ENCODE measurements at places on chromosomes 13 and 19.

DNA sequence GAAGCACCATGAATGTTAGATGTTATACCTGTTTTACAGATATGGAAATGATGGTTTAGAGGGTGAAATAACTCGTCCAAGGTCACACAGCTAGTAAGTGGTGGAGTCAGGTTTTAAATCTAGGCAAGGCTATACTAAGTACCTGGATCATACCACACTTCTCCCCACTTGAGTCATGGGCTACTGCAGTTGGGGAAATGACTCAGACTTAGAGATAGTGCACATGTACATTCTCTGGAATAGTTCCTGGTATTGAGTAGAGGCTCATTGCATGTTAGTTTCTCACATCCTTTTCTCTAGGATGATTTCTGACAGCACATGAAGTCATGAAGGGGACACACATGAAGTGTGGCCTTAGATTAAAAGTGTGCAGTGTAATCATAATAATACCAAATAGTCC lies 76.2 kb upstream of the TNFSF11 start:
- no peak for DNase-seq

DNA sequence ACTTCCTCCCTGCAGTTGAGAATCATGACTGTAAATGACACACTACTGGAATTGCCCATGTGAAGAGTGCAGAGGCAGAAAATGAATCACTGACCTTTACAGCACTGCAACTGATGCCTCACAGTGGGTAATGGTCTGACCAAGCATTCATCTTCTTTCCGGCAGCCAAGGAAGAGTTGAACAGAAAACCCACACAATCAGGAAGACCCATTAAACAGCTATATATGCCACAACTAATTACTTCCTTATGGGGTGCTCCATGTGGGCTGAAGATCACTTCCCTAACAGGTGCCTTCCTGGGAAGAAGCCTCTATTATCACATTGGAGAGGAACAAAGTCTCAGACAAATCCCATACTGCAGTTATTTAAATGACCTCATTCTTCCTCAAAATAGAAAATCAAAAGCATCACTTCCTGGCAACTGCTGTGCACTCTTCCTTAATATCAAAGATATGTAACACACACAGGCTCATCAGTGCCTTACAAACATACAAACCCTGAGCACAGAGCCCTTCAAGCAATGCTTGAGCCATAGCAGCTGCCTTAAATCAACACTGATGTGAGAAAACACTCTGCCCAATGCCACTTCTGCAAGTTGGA lies 45.8 kb downstream of the RUBCNL start:
- no peak for DNase-seq

- DNase-seq, result no peak
These were observed 10.6 kb downstream of the URI1 start for GRCh38 chr19:29952646-29953045.

GRCh38 chr19:19259741-19260140 lies 13.4 kb downstream of the TM6SF2 start:
- no peak for DNase-seq

- DNase-seq, result no peak
These were observed 12.4 kb downstream of the CILP2 start for GRCh38 chr19:19550485-19550929.

DNA sequence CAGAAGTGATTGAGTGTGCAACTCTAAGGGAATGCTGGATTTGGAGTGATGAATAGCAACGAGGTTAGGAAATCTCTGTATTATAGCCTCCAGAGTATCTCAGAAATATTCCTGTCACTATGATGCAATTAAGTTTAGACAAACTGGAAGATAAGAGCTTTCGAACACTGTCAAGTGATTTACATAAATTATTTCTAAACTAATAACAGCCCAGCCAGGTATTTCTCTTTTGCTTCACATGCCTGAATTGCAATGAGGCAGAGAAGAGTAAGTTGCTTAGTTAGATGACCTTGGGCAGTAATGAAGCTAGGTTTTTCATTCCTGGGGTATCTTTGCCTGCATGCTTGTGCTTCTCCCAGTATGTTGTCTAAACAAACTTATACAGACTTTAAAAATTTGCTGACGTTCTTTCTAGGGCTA lies 134.5 kb downstream of the LMO7 start:
- DNase-seq, result no peak

DNA sequence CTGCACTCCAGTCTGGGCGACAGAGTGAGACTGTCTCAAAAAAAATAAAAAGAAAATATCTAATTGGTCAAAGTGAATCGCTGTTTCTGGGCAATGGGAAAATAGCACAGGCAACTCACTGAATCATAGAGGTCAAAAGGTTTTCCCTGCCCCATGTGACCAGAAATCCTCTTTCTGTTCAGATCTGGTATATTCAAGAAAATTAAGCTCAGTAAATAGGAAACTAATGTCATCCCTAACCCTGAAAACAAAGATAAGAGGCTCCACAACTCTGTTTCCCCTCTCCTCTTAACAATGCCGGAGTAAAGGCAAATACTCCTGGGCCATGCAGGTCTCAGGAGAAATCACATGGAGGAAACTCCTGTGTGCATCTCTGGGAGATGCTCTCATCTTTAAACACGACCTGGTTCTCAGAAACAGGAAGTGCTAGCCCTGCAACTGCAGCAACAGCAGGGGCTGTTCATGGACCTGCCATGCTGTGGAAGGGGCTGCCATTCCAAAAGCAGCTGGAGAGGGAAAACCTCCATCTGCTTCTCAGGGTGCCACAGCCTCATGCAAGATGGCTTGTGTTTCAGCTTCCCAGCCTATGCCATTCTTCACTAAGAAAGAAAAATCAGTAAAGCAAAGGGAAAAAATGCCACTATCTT lies 47.5 kb upstream of the SLC7A9 start:
- DNase-seq, result no peak

DNA sequence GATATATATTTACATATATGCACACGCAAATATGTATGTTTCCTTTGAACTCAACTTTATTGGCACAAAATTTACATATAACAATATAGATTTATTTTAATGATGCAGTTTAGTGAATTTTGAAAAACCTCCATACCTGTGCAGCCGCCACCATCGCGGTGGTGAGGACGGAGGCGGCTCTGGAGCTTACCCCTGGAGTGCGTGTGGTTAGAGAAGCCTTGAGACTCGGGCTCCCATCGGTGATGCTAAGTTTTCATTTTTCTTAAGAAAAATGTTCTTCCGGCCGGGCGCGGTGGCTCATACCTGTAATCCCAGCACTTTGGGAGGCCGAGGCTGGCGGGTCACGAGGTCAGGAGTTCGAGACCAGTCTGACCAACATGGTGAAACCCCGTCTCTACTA lies 31.8 kb downstream of the GJA3 start:
- DNase-seq, result no peak

- DNase-seq, result no peak
These were observed 23.8 kb upstream of the SMIM17 start for GRCh38 chr19:56619121-56619520.

GRCh38 chr13:80101040-80101439 lies 239.9 kb downstream of the SPRY2 start:
- DNase-seq, result no peak

GRCh38 chr13:100835695-100836094 lies 161.1 kb upstream of the TMTC4 start:
- DNase-seq, result no peak

GRCh38 chr13:26380930-26381329 lies 127.0 kb downstream of the CDK8 start:
- no peak for DNase-seq

GRCh38 chr13:50948601-50949000 lies 39.0 kb downstream of the RNASEH2B start:
- DNase-seq, result no peak

DNA sequence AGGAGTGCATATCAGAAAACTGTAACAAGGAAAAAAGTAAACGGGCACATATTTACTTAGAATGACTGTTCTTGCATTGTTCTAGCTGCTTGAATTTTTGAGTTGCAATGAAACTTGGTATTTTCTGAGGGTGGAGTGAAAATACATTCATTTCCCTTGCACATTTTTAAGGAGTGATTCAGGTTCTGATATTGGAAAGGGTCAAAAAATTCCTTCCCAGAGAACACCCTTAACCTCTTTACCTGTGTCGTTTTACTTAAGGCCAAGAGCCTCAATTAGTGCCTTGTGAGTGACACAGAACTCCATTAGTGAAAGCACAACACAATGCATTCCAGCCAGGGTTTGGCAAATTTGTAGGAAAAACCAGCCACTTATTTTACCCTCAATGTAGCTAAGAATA lies 2.3 kb downstream of the ITGBL1 start:
- DNase-seq, result no peak

- DNase-seq, result no peak
These were observed 1792.7 kb upstream of the MIR17HG start for GRCh38 chr13:89554801-89555200.

DNA sequence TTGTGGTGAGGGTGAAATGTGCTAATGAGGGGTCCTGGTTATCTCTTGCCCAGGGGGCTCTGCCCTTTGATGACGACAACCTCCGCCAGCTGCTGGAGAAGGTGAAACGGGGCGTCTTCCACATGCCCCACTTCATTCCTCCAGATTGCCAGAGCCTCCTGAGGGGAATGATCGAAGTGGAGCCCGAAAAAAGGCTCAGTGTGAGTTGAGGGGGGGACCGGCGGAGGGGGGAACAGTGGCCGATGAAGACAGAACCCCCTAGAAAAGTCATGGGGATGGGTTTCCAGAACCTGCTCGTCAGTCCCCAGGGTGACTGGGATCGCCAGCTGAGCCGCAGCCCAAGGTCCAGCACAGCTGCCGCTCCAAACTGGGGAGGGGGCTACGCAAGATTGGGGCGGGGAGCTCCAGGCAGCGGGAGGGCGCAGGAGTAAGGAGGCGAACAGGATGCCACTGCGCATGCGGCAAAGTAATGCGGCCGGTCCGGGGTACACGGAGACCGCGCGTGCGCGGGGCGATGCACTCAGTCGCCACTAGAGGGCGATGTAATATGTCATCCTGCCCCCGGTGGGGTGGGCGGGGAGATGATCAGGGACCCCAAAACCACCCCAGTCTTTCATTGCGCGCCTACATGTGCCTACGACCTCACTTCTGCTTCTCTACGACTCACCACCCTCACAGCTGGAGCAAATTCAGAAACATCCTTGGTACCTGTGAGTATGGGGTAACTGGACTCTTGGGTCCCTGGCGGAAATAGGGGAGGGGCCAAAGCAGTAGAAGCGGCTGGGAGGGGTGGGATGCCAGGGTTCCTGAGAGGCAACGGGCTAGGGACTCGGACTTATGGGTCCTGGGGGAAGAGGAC lies 17.9 kb downstream of the BRSK1 start:
- peak; percentile 97 for DNase-seq

DNA sequence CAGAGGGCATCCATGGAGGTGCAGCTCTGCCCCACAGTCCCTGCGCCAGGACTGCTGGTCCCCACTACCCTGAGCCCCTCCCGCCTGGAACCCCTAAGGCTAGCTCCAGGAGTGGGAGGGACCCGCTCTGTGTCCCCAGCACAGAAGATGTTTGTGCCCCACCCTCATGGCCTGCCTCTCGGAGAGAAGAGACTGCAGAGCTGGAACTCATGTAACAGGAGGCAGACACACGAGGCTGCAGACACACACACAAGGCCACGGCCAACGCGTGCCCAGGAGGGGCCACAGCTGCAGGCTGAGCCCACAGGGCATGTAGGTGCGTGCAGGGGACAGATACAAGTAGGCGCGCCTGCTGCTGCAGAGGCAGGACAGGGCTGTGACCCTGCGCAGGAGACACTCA lies 10.4 kb upstream of the TMEM86B start:
- no peak for DNase-seq

DNA sequence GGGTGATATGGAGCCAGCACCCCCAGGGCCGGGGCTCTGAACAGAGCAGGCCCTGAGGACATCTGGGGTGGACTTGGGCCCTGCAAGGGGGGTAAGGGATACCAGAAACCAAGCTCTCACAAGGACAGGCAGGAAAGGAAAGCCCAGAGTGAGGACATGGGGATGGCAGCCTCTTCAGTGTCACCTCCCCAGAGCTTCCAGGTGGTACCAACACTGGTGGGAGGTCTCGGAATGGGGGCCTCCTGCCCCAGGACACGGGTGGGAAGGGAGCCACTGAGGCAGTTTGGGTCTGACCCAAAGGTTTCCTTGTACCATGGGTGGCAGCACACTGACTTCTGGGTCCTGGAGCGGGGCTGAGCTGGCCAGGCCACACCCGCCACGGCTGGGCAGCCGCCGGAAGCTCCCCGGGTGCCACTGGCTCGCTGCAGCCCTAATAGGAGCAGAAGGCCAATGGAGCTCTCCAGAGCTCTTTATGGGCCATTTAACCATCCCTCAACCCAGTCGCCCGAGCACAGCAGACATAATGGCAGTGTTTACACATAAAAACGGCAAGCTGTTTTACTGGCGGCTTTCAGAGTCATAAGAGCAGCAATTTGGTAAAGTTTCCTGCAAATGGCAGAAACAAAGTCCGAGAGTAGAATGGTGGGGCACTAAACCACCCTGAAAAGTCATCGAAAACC lies 59.3 kb downstream of the PEPD start:
- DNase-seq, result no peak

- no peak for DNase-seq
These were observed 20.1 kb upstream of the USE1 start for GRCh38 chr19:17195106-17195505.

- DNase-seq, result no peak
These were observed 2.5 kb downstream of the SLC35E1 start for GRCh38 chr19:16569609-16570320.

- no peak for DNase-seq
These were observed 89.3 kb downstream of the DIAPH3 start for GRCh38 chr13:60074397-60074796.

GRCh38 chr13:62014299-62014698 lies 598.6 kb upstream of the PCDH20 start:
- no peak for DNase-seq

- DNase-seq, result peak; percentile 71
These were observed 714 bp downstream of the NDFIP2 start for GRCh38 chr13:79481685-79482052.

DNA sequence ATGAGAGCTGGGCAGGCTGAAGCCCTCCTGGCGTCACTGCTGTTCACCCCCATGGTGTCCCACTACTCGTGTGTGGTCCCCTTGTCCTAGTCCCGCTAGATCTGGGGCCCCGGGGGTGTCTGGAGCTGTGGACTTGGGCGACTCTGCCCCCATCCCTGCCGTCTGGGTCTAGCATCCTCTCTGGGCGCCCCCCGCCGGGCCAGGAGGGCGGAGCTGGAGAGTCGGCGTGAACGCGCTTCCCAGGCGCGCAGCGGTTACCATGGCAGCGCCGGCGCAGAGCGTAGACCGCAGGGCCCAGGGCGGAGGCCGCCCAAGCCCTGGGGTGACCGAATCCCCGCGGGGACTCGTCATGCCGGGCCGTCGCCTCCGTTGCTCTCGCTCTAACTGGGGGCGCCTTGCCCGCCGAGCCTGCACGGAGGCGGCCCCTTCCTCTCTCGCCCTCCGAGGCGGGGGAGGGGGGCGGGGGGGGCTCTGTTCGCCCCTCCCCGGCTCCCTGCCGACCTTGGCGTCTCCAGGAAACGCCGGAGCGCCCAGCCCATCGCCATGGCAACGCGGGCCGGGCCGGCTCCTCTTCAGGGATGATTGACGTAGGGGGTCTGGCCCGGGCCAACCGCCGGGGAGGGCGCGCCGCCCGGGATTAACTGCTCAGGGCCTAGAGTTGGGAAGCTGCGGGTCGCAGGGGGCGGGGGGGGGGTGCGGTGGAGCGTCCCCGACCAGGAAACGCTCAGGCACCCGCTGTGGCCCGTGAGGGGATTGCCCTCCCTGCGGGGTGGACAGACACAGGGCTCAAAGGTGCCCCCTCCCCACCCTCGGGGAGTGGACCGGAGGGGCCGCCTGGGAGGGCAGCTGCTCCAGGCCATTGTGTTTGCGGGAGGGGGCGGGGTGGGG lies 8.9 kb downstream of the ISYNA1 start:
- DNase-seq, result peak; percentile 80

GRCh38 chr13:33411312-33411711 lies 125.8 kb upstream of the STARD13 start:
- DNase-seq, result no peak

Data from stimulated activated CD8-positive, alpha-beta memory T cell treated with anti-CD3 and anti-CD28 coated beads, Interleukin-2, amount 100 ng/mL, for 48 hours (primary cell).